ENCODE measurements at places on chromosomes 12 and 14.

DNA sequence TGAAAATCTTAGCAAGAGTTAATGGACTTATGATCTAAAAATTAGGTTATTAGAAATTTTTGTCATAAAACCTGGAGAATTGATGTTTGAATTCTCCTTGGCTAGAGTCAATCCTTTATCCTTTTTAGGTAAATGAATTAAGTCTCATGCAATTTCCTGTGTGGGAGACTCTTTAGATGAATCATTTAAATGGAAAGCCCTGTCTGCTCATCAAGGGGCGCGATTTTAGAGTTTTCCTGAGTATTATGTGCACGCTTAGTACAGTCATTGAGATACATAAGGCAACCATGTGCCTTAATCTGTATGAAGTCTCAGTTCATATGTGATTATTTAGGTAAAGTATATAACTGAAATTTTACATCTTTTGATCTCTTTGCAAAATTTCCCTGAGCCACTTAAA lies 974.7 kb downstream of the NRXN3 start:
- DNase-seq: no peak

DNA sequence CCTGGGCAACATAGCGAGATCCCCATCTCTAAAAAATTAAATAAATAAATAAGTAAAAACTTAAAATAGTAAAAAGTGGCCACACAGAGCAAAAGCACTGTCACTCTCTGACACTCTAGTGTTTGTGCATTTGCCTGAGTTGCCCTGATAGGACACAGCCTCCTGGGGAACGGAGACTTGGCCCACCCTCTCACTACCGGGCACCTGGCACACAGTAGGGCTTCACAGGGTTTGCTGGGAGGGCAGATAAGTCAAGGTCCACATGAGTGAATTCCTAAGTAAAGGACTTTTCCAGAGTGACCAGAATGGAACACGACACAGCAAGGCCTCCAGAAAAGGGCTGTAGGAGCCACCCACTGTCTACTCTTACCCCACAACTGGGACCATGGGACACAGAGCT lies 54.3 kb downstream of the SCARB1 start:
- no peak for DNase-seq

DNA sequence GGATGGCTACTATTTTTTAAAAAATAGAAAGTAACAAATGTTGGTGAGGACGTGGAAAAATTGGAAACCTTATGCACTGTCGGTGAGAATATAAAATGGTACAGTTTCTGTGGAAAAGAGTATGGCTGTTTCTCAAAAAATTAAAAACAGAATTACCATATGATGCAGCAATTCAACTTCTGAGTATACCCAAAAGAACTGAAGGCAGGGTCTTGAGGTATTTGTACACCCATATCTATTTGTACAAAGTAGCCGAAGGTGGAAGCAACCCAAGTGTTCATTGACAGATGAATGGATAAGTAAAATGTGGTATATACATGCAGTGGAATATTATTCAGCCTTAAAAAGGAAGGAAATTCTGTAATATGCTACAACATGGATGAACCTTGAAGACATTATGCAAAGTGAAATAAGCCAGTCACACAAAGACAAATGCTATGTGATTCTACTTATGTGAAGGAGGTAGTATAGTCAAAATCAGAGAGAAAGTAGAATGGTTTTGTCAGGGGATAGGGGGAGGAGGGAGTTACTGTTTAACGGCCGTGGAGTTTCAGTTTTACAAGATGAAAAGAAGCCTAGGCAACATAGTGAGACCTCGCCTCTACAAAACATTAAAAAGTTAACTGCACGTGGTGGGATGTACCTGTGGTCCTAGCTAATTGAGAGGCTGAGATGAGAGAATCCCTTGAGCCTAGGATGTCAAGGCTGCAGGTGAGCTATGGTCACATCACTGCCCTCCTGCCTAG lies 38.4 kb upstream of the CCT2 start:
- no peak for DNase-seq

- no peak for DNase-seq
These were observed 2.5 kb downstream of the LPCAT3 start for GRCh38 chr12:7015555-7016370.

- no peak for DNase-seq
These were observed 40.5 kb downstream of the ALKBH1 start for GRCh38 chr14:77667331-77667730.
